Smooth muscle cell of bladder (primary cell): ENCODE measurements at places on chromosomes 2 and 18. TPM values are rescaled to one million over a fixed set of nuclear protein-coding genes. Genes with fewer than 3 reads are reported as not detected.

CCL20 gene
- total RNA-seq: 0.28 TPM in 1 of 2 replicates, not detected in the other

TRPM8 gene
- total RNA-seq: under 0.01 TPM in 1 of 2 replicates, not detected in the other

SPP2 gene
- not detected in 2 replicates for total RNA-seq

SGO2 gene
- total RNA-seq: 2.1 TPM in 2 replicates

ELAC1 gene
- 3.9 and 5.4 TPM in 2 replicates for total RNA-seq

NAT8 gene
- total RNA-seq: not detected in 2 replicates

MYL1 gene
- total RNA-seq: not detected in 2 replicates

CDH19 gene
- total RNA-seq: not detected in 2 replicates

CCDC178 gene
- total RNA-seq: 0.14 and 0.28 TPM in 2 replicates

RND3 gene
- total RNA-seq: 606 and 918 TPM in 2 replicates

ASXL3 gene
- total RNA-seq: 0.43 and 0.46 TPM in 2 replicates

CRYBA2 gene
- total RNA-seq: not detected in 2 replicates

HK2 gene
- total RNA-seq: 86.0 and 91.0 TPM in 2 replicates

ATG9A gene
- 31.1 and 43.0 TPM in 2 replicates for total RNA-seq

SF3B6 gene
- 127 and 139 TPM in 2 replicates for total RNA-seq
